NCI-H1105 treated with DMSO at 0.1 percent for 48 hours (cell line): ENCODE measurements at places on chromosomes 7 and 10.

GRCh38 chr10:11551916-11552602, 59.4 kb downstream of the USP6NL start:
- DNase-seq = no peak

GRCh38 chr7:148962823-148963582, 65.3 kb downstream of the PDIA4 start:
- DNase-seq = peak; percentile 73

- no peak for DNase-seq
Observed at GRCh38 chr7:129341212-129341611, 93.0 kb upstream of the STRIP2 start.

DNA sequence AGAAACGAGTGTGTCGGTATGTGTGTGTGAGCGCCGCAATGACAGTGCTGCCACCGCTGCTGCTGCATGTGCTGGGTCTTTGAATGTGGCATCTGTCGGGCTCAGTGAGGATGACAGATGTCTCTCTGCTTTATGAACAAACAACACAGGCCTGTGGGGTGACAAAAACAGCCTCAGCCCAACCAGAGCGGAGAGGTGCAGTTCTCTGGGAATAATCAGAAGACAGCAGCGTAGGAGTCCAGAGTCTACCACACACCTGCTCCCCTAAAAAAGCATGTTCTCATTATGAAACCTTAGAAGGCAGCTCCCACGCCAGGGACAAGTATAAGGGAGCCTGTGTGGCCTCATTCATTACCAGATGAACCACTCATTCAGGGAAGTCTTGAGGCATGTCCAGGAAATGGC, 278.3 kb downstream of the KCNMA1 start:
- no peak for DNase-seq

- no peak for DNase-seq
Observed at GRCh38 chr10:17109475-17110207, 20.0 kb downstream of the CUBN start.

GRCh38 chr10:58173391-58173790, 94.3 kb downstream of the IPMK start:
- DNase-seq = no peak

- DNase-seq = no peak
Observed at GRCh38 chr7:143429770-143430698, 13.2 kb upstream of the TAS2R60 start.
